Activated CD4-positive, alpha-beta T cell treated with anti-CD3 and anti-CD28 coated beads for 1 hour (primary cell): ENCODE measurements at places on chromosomes 13 and 19.

GRCh38 chr13:103898481-103898880, 832.3 kb upstream of the SLC10A2 start:
- DNase-seq = no peak

GRCh38 chr19:294946-295686, 3.9 kb upstream of the PLPP2 start:
- no peak for DNase-seq

GRCh38 chr13:64074971-64075474, 2659.4 kb upstream of the PCDH20 start:
- no peak for DNase-seq

- DNase-seq = no peak
Measured at GRCh38 chr13:70375718-70376117, 267.5 kb upstream of the KLHL1 start.
